ENCODE measurements at places on chromosomes 12 and 14.

- no peak for DNase-seq
Observed at GRCh38 chr12:3213188-3213587, 136.0 kb downstream of the TSPAN9 start.

- no peak for DNase-seq
Observed at GRCh38 chr14:24219080-24219479, 3.2 kb upstream of the MDP1 start.

DNA sequence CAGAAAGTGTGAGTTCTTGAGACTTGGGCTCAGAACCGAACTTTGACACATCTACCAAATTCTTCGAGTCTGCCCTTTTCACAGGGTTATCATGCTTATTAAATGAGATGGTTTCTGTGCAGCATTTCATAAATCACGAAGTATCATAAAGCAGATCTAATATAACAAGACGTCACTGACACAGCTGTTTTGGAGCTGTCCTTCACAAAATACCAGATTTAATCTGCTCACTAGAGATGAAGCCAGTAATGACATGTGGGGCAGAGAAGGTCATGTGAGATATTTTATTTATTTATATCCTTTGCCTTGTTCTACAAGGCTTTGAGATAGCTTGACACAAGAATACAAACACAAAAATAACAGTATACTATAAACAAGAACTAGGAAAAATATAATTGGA lies 127.0 kb downstream of the RPAP3 start:
- DNase-seq: no peak

- DNase-seq: no peak
Observed at GRCh38 chr12:3827301-3828000, 45.7 kb downstream of the PARP11 start.

DNA sequence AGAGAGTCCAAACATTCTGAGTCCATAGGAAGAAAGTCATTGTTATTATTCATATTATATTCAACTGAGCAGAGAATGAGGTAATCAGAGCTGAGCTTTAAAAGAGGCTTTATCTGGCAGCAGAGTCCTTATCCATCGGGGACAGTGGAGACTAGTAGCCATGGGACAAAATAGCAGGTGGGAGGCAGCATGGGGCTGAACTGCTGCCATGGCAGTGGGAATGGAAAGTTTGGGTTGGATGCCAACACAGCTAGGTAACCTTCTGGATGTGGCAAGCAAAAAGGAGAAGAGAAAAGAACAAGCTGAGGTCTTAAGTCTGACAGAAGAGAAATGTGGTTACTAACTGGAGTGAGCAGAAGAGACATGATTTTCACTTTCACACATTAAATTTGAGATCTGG lies 71.0 kb upstream of the CDKN3 start:
- DNase-seq: no peak

DNA sequence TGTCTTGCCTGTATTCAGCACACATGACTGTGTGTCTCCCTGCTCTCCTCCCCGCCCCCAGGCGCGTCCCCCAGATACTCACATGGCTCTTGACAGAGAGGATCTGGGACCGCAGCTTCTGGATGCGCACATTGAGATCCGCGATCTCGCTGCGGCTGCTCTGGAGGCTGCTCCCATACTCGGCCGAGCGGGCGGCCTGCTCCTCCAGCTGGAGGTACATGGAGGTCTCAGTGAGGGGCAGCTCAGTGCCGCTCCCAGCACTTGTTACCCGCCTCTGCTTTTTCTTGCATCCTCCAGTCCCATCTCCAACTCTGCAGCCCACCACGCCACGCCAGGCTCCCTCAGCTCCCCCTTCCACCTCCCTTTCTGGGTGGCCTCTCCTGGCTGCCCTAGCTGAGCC lies 18.9 kb downstream of the KRT80 start:
- DNase-seq: no peak

GRCh38 chr12:10098791-10099190 lies at the start of gene CLEC1A:
CLEC1A (minus strand) TSS chr12:10098985; CDS start chr12:10098922, 63 bp downstream.
- no peak for DNase-seq

DNA sequence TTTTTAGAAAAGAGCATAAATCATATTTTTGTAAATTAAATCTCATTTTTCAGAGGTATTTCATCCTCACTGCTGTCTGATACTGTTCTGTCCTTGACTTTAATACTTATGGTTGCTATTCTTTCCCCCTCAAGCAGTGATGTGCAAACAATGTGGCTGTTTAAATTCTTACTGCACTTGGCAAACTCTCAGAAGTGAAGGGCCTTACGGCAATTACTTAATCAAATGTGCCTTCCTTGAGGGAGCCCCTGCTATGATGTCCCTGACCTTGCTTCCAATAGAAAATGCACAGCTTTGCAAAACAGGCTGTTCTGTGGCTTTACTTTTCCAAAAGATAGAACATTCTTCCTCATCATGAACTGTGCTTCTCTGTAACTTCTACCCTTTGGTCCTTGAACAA lies 35.2 kb downstream of the UBE3B start:
- no peak for DNase-seq

- DNase-seq: no peak
Observed at GRCh38 chr14:35940291-35940690, 114.2 kb downstream of the BRMS1L start.

DNA sequence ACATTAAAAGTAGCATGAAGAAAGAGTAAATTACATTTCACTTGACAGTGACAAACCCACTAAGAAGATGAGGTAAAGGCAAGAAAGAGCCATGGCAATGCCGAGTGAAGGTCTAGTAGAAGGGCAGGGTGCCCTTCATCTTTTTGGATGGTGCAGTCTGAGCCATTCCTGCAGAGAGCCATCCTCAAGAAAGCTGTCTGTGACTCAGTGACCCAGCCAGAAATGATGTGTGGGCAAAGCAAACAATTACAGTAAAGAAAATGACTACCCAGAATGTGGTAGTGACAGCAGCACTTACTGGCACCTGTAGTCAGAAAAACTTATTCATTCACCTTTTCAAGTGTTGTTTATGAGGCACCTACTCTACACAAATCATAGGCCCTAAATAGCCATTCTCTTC lies 281.7 kb downstream of the DUSP6 start:
- DNase-seq: peak; percentile 50

GRCh38 chr12:21823581-21823980 lies 49.1 kb upstream of the KCNJ8 start:
- no peak for DNase-seq

GRCh38 chr12:26177283-26177682 lies 18.1 kb upstream of the SSPN start:
- no peak for DNase-seq

GRCh38 chr12:49693931-49694444 lies 13.2 kb downstream of the FMNL3 start:
- DNase-seq: no peak
